ENCODE measurements at places on chromosomes 5 and 9.

DNA sequence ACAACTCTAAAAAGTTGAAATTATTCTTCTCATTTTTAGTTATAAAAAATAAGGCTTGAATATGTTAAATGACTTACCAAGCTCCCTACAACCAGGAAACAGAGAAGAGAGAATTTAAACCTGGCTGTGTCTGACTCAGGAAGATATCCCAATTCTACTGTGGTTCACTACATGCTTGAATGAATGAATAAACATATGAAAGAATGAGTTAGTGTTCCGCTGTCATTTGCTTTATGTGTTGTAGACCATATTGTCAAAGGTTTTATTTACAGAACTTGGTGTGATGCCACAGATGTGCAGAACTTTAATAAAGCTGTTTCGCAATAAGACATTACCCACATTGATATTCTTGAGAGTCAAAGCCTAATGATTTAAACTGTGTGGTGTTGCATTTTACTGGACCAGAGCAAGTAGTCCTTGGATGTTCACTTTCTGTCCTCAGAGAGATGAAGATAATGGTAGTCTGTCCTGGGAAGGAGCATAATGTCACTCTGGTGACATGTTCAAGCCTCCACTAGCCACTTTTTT, 313.2 kb downstream of the TRIM32 start:
- no peak for DNase-seq

DNA sequence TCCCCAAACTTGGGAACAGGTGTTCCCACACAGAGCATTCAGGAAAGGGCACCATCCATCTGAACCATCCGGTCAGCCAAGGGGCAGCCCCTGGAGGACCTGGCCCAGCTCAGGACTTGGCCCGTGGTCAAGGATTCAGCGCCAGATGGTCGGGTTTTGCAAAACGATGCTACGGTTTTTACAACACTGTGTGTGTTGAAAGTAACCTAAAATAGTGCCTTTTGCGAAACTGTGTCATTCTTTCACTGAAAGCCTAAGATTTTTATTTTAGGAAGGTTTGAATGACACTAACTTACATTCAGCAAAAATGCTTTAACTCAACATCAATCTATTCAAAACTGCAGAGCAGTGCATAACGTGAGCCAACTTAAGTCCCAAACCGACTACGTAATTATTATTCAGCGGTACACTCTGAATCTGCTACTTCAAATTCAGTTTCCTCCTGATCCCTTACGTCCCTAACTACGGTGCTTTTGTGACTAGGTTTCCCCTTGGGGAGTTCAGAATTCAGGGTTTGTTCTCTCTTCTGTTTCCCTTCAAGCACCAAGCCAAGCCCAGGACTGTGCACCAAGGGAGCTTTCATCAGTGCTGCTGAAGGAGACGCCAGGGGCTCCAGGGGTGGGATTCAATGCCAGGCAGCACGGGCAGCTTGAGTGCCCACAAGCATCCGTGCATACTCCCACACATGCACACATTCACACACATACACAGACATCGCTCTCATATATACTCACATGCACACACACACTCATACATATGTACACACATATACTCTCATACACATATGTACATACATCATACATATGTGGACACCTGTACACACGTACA, 25.8 kb downstream of the LPCAT1 start:
- DNase-seq: no peak

DNA sequence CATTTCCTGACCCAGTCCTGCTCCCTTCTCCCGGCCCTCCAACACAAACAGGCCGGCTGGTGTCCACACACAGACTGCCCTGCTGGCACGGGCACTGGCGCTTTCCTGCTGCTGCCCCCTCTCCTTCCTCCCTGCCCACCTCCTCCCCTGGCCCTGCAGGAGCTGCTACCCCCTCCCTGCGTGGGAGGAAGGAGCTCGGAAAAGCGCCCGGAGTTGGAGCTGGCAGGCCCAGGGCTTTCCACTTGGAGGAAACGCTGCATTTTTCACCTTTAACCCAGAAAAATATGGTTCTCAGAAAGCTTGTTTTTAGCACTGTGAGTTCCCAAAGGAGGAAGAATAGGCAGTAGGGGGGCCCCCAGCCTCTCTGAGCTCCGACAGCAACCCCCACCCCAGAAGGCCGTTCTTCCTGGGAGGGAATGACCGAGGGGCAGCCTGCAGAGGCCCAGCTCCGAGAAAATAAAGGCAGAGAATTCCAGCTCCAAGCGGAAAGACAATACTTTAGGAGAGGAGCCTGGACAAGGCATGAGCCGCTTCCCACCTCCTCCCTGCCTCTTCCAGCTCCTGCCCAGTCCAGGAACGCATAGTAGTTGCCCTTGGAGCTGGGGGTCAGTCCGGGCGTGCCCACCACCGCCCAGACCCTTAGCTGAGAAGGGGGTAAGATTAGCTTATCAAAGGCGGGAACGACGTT, 88.9 kb downstream of the LIFR start:
- DNase-seq: no peak

DNA sequence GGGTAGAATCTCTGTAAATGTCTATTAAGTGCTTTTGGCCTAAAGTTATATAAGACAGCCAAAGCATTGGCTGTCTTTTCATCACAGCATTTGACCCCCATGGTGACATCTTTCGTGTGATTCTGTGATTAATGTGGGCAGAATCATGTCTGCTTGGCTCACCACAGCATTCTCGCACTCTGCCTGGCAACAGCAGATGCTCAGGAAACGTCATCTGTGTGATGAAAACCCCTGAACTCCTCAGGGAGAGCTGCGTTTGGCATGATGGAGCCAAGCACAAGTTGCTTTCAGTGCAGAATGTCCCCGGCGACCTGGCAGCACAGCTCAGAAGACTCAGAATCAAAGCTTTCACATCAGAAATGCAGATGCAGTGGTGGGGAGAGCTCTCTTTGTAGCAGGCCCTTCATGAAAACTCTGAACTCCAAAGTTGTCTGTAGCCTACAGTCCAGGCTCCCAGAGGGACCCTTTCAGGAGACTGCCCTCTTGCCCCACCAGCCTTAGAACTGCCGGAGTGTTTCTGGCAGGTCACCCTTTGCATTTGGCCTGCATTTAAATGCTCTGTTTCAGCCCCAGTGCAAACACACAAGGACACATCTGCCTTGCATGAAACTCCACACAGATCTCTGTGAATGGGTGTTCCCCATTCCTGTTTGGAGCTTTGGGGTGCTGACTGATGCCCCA, 155.6 kb upstream of the PANK3 start:
- DNase-seq: peak; percentile 80

DNA sequence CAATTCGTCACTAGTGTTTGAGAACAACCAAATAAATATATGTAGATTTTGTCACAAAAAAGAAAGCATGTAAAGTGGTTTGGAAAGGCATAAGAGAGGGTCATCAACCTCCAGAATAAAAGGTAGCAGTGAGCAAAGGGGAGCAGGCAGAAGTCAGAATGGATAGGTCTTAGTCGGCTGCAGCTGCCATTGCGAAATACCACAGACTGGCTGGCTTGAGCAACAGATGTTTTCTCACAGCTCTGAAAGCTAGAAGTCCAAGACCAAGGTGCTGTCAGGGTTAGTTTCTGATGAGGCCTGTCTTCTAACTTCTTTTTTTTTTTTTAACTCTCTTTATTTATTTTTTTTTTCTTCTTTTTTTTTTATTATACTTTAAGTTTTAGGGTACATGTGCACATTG, 208.1 kb upstream of the PIK3R1 start:
- DNase-seq: no peak

DNA sequence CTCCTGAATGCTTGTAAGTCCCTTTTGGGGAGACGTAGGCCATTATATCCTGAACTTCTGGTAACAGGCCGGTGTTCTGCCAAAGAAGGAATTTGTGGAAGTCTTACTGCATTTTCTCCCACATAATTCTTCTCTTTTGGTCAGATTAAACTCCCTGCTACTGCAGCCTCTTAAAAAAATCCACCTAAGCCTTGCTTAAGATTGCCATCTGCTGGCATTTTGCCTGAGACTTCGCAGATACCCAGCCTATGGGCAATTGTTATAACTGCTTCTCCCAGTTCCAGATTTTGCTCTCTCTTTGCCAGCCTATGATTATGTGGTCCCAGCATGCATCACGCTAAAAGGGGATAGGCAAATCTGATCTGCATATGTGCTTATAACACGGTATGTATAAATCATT, 391.6 kb upstream of the CHD1 start:
- no peak for DNase-seq

DNA sequence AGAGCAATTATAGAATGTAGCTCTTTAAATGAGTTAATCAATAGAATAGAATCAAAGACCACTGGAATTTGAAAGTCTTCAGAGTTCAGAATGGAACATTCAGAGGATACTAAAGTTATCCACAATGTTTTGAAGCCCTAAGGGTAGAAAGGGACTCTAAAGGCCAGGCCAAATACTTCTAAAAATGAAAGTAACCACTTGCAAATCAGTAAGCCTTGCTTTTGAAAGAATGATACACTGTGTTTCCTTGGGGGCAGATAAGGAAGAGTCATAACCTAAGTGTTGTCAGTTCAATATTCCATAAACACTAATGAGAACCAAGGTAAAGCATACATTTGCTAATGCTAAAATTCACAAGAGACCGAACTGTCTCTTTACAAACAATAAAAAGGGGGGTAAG, 813.5 kb downstream of the PTPRD start:
- DNase-seq: no peak

- DNase-seq: no peak
Observed at GRCh38 chr5:54187694-54188093, 122.7 kb downstream of the ARL15 start.

DNA sequence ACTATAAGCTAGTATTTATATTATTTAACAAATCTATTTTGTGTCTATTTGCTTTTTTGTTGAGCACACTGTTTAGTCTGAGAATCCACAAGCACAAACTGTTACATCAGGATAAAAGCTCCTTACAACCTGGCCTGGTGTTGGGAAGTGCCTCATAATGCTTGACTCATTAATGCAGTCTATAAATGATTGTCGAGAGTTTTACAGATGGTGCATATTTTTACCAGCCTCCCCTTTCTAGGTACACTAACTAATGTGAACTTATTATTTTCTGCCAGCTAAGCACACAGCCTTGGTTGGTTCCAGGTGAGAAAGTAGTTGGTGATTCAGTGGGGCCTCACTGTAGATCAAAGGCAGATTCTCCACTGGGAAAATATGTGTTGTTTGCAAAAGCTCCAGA, 151.0 kb upstream of the ADAMTS16 start:
- no peak for DNase-seq

DNA sequence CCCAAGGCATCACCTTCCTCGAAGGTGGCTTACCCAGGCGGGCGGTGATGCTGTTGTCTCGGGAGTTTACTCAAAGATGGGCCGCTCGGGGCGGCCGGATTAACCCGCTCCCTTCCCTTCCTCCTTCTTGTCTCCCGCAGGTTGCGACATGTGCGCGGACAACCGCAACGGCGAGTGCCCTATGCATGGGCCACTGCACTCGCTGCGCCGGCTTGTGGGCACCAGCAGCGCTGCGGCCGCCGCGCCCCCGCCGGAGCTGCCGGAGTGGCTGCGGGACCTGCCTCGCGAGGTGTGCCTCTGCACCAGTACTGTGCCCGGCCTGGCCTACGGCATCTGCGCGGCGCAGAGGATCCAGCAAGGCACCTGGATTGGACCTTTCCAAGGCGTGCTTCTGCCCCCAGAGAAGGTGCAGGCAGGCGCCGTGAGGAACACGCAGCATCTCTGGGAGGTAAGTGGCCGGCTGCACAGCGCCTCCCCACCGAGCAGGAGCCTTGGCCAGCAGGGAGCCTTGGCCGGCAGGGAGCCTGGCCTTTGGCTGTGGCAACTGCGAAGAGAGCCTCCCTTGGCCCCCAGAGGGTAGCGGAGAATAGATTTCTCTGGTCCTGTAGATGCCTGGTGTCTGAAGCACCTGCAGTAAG, 10.6 kb downstream of the PRDM6 start:
- no peak for DNase-seq

DNA sequence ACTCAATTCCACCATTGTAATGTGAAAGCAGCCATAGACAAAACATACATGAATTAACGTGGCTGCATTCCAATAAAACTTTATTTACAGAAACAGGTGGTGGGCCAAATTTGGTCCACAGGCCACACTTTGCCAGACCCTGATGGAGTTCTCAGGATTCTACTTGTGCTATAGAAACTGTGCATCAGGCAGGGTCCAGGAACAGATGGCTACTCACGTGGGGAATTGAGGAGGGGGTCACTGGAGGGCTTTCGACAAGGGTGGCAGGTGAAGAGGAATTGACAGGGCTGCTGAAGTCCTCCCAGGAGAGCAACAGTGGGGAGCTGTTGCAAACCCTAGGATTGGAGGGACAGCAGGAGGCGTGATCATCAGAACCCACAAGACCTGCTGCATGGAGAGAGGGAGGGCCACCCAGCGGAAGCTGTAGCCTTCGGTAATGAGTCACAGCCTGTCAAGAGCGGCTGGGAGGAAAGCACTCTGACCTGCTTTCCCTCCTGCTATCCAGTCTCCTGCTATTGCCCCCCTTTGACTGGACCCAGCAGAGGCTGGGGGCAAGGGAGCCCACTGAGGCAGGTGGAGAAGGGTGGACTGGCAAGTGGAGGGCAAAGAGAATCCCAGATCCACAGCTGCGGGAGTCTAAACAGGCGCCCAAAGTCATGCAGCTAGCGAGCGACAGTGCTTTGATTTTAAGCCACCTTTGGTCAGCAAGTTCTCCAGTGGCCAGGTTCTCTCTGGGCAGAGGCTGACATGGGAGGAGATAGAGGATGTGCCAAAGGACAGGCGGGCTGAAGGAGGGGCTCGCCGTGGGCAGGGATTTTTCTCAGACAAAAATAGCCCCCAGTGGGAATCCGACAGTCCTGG, 138.3 kb upstream of the SMIM23 start:
- DNase-seq: peak; percentile 34

GRCh38 chr9:93974151-93974550, 19.0 kb upstream of the BARX1 start:
- no peak for DNase-seq

GRCh38 chr9:16131264-16131663, 578.4 kb downstream of the CCDC171 start:
- DNase-seq: no peak

DNA sequence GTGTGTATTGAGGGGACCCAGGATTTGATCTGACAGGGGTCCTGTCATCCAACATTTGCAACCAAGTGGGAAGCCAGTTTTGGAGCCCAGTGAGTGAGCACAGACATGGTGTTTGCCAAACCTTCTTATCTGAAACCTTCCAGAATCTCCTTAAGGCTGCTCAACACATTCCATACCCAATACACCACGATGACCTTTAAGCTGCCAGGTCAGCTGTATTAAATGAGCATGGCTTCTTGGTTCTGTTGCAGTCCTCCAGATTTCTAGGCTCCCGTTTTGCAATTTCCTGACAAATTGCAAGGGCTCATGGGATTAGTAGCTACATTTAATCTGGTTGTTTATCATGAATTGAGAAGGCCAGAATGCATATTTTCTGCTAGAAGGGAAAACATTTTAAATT, 124.2 kb upstream of the ATP10B start:
- no peak for DNase-seq

GRCh38 chr5:54180630-54181031, 129.7 kb downstream of the ARL15 start:
- no peak for DNase-seq
